ENCODE measurements at places on chromosomes 4 and X. TPM values are rescaled to one million over a fixed set of nuclear protein-coding genes. Genes with fewer than 3 reads are reported as not detected.

CFAP99 gene
- total RNA-seq, result 0.41 TPM

SLAIN2 gene
- total RNA-seq, result 35.8 TPM

ART3 gene
- total RNA-seq, result 0.59 TPM

CITED1 gene
- 2.2 TPM for total RNA-seq

MAGEA2B gene
- 13.7 TPM for total RNA-seq

AKAP14 gene
- 1.6 TPM for total RNA-seq

NUP62CL gene
- total RNA-seq, result 5.5 TPM

FAM156A gene
- total RNA-seq, result 14.0 TPM

GPR101 gene
- 0.16 TPM for total RNA-seq

LDB2 gene
- total RNA-seq, result 62.4 TPM

GJB1 gene
- total RNA-seq, result 0.14 TPM

CSAG1 gene
- total RNA-seq, result 1.5 TPM

ADAM29 gene
- not detected for total RNA-seq

RAB41 gene
- not detected for total RNA-seq

CENPVL3 gene
- total RNA-seq, result 3.3 TPM

RAPGEF2 gene
- 33.4 TPM for total RNA-seq

MSX1 gene
- total RNA-seq, result 0.62 TPM

PABPC4L gene
- total RNA-seq, result 3.6 TPM

DDX53 gene
- total RNA-seq, result not detected

TMEM129 gene
- total RNA-seq, result 44.2 TPM

FAM236C gene
- not detected for total RNA-seq

CXorf51A gene
- total RNA-seq, result not detected

XAGE1A gene
- total RNA-seq, result not detected

KIT gene
- 23.3 TPM for total RNA-seq

RAB28 gene
- total RNA-seq, result 17.4 TPM

ARHGEF38 gene
- not detected for total RNA-seq

Measured in WTC11 (cell line).